ENCODE measurements at places on chromosomes 3 and 15.

GRCh38 chr3:177426878-177427495 is 229.7 kb upstream of the TBL1XR1 start:
- DNase-seq = no peak

- DNase-seq = no peak
Observed at GRCh38 chr15:20280933-20281463, 260.6 kb downstream of the GOLGA6L6 start.

DNA sequence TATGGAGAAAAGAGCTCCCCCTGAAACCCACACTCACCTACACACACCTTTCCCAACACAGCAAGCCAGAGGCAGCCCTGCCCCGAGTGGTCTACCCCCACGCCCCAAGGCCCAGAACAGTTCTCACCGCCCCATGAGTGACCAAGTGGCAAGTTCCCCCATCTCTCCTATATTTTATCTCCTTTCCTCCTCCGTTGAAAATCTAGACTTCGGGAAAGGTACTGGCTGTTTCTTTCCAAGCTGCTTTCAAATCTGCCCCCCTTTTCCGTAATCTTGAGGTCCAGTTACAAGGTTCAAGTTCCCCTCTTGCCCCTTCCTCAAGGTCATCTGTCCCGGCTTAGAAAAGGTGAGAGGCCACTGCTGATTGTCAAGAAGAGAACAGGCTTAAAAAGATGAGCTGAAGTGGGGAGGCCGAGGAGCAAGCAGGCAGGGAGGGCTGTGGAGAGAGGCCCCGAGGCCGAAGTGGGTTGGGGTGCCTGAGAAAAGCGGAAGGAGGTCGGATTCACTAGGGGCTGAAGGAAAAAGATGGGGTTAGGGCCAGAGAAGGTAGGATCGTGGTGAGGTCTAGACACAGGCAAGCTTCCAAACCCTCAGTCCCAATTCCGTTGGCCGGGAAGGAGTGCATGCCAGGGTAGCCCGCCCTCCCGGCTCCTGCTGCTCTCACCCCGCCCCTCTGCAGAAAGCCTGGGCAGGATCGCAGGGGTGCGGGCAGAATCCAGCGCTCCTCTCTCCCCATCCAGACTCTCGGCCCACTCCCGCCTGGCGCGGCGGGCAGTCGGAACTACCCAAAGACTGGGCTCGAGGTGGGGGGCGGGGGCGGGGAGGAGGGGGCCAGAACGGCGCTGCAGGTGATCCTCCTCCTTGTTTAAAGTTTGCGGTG is 1.7 kb downstream of the SEMA5B start:
- no peak for DNase-seq

- DNase-seq = no peak
Observed at GRCh38 chr3:183572935-183573334, 17.4 kb upstream of the KLHL6 start.

- DNase-seq = no peak
Observed at GRCh38 chr3:14484741-14485140, 55.4 kb downstream of the GRIP2 start.

GRCh38 chr3:17081520-17081919 is 196.8 kb downstream of the PLCL2 start:
- no peak for DNase-seq

DNA sequence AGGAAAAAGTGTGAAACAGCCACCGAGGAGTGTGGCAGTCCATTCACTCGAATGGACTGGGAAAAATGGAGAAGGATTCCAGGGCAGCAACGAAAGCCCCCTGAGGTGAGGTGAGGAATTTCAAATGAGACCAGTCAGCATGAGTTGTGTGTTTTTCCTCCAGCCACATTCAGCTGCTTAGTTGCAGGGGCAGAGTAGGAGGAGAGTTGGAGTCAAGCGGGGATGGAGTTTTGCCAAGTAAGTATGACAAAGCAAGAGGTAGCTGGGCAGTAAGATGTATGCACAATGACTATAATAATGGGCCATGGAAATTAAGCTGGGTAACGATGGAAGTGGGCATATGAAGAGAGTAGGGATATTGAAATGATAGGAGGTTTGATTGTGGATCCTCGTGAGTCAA is 64.4 kb downstream of the CCDC54 start:
- DNase-seq = no peak

DNA sequence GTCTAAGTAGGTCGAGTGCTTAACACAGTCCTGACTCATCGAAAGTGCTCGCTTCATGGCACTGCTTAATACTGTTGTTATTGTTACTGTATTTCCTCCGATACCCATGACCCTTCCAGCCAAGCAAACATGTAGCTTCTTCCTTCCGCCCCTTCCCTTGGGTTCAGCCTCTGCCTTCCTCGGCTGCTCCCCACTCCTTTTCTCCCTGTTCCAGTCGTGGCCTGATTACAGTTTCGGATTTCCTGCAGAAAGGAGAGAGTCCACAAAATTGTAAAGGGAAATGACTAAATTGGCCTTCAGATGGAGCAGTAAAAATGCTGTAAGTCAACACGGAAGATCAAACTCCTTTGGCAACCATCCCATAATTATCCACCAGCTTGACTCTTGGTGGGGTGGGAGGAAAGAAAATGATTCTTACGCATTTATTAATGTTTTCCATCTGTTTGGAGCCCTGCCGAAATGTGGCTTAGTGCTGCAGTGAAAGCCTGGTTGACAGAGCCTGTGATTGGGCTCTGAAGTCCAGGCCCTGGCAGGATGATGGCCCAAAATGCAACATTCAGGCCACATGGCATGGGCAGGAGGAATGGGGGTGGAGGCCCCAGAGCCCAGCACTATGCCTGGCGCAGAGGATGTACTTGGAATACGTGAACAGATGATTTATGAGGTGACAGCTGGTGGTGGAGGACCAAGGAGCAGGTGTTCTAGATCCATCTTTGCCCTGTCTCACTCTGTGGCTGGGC is 37.6 kb downstream of the FAM3D start:
- peak; percentile 90 for DNase-seq

GRCh38 chr3:194257151-194257621 is 93.9 kb downstream of the CPN2 start:
- DNase-seq = no peak

DNA sequence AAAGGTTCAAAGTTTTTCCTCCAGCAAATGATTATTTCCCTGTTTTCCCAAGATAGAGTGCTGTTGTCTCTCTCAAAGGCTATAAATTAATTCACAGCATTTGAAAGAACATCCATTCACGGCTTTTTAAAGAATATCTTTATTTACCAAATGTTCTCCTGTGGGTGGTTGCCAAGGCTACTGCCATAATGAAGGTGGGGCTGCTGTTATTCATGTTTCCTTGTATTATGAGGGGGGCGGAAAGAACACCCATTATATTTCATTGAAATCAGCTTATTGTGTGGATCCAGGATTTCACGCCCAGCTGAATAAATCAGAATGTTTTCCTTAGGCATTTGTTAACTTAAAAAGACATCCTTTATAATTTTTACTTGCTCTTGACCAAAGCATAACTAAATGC is 10.1 kb downstream of the SRP14 start:
- DNase-seq = no peak

GRCh38 chr3:140344601-140345205 is 333.2 kb upstream of the TRIM42 start:
- no peak for DNase-seq

All from urinary bladder (tissue), 4 donors.